Lower leg skin (tissue), 4 donors: ENCODE measurements at places on chromosomes 16 and 17. TPM values are rescaled to one million over a fixed set of nuclear protein-coding genes. Genes with fewer than 3 reads are reported as not detected.

GRCh38 chr17:77840513-77841165 lies 117.9 kb upstream of the TNRC6C start:
- DNase-seq: no peak

DNA sequence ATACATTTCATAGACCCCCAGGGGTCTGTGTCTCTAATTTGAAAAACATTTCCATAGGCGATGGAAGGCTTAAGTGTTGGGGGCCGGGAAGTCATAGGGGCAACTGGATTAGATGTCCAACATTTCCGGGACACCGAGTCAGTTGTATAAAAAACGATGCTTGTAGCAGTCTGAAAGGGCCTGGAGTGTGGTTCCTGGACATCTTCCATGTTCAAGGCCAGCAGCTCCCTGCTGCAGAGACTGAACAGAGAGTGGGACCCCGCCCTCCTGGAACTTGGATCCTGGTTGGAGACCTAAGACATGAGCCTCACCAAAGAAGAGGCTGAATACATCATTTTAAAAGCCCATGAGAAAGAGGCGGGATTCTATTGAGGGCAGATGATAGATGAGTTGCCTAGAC lies 82.0 kb upstream of the ZNF423 start:
- no peak for DNase-seq

GRCh38 chr17:74163271-74163821 lies 40.1 kb upstream of the RPL38 start:
- DNase-seq: no peak

DNA sequence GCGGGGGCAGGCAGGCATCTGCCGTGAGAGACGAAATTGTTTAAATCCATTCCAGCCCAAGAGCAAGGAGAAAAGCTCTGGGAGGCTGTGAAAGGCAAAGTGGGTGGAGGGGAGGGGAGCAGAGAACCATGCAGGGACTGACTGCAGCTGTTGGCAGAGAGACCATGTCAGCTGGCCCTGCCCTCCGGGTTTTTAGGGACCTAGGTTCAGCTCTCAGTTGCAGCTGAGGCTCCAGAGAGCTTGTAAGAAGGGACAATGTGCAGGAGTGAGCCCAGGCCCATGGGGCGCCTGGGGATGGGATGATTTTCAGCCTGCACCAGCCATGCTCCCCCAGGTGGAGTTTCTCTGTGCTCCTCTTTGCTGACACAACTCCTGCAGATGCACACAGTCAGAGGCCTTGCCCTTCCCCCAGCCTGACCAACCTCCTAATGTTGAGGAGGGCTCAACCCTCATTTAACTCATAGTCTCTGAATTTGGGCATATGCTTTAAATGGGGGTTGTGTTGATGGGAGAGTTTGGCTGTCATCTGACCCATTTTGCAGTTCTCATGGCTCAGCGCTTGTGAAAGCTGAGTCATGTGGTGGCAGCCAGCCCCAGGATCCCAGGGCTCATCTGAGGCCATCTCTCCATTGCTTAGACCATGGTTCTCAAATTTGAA lies 70.9 kb downstream of the PLXDC1 start:
- no peak for DNase-seq

GRCh38 chr16:10172848-10173655 lies 9.2 kb downstream of the GRIN2A start:
- DNase-seq: no peak

DNA sequence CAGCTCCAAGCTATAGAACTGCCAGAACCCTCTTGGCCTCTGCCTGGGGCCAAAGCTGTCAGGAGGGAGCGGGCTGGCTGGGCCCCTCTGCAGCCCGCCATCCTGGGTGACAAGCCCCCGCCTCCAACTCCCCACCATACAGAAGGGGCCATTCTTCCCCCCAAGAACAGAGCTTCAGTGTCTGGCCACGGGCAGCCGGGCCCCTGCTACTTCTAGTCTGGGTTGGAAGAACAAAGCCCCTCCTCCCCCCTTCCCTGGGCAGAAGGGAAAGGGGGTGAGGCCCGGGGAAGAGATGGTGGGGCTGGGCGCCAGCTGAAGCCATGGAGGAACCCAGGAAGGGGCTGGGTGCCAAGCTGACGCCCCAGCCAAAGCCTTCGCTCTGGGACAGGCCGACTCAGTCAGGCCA lies 9.0 kb downstream of the NAT9 start:
- no peak for DNase-seq

DNA sequence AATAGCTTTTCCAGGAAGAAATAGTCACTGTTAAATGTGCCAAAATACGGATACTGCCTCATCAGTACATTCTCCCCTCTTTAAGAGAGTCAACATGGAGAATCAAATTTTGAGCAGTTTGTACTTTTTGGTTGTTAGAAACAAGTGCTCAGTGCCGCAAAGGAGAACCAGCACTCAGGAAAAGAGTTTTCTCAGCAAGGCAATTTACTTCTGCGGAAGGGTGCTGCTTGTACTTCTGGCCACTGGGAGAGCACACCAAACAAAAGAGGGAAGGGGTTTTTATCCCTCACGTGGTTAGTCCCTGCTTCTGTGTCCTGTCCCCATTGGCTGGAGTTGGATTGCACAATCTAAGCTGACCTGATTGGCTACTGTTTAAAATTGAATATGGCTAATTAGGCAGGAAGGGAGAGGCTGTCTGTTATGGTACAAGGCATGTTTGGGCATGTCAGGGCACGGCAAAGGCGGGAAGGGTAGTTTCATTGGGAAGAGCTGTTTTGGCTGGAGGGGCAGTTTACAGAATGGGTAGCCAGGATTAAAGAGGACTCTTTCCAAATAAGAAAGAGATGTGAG lies 499.3 kb downstream of the CDH13 start:
- no peak for DNase-seq

DNA sequence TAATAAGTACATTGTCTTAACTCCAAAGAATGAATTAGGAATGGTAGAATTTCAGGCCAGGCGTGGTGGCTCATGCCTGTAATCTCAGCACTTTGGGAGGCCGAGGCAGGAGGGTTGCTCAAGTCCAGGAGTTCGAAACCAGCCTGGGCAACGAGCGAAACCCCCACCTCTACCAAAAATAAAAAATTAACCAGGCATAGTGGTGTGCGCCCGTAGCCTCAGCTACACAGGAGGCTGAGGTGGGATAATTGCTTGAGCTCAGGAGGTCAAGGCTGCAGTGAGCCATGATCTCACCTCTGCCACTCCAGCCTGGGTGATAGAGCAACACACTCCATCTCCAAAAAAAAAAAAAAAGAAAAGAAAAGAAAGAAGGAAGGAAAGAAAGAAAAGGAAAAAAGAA lies 18.5 kb upstream of the BBS2 start:
- DNase-seq: no peak

- no peak for DNase-seq
Observed at GRCh38 chr17:75783069-75783783, 1.4 kb upstream of the UNK start.

DNA sequence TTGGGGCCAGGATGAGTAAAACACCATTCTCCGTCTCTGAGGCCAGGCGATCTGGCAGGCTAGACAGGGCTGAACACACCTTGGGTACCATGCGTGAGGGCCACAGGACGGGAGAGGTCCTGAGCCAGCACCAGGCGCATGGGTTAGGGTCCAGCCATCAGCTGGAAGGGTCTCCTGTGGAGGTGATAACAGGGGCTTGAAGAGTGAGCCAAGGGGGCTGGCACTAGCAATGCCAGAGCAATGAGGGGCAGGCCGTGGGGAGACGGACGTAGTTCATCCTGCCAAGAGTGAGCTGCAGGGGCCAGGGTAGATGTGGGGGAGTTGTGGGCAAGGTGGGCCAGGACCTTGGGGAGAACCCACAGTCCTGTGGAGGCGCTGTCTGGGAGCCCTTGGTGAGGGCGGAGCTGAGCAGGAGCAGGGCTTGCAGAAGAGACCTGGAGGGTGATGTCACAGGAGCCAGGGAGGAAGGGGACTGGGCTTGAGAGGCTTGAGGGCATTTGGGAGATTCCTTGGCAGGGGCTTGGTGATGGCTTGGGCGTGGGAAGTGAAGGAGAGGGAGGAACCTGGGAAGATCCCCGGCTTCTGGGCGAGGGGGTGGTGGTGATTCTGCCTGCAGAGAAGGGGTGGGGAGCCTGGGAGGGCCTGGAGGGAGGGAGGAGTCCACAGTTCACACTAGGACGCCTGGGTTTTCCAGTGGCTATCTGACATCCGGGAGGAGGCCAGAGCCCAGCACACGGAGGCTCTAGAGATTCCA lies 6.3 kb upstream of the NPTX1 start:
- no peak for DNase-seq

GRCh38 chr17:40530531-40530994 lies 29.1 kb upstream of the TNS4 start:
- no peak for DNase-seq

GRCh38 chr17:2094891-2095535 lies 40.1 kb downstream of the HIC1 start:
- DNase-seq: peak; percentile 93

GRCh38 chr16:9824200-9825068 lies 357.8 kb downstream of the GRIN2A start:
- no peak for DNase-seq

DNA sequence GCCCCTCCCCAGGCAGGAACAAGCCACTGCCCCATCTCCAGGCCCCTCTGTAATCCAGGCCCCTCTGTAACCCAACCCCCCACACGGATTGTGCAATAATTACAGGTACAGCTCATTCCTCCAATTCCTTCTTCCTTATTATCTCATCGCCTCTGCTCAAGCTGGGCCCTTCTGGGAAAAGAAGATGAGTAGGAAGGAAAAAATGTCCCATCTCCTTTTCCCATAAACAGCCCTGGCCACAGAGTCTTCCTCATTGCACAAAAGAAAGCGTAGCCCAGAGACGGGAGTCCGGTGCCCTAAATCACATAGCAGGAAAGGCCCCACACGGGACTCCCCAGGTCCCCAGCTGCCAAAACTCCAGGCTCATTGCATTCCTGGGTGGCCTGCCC lies 3.6 kb upstream of the LITAFD start:
- DNase-seq: no peak

DNA sequence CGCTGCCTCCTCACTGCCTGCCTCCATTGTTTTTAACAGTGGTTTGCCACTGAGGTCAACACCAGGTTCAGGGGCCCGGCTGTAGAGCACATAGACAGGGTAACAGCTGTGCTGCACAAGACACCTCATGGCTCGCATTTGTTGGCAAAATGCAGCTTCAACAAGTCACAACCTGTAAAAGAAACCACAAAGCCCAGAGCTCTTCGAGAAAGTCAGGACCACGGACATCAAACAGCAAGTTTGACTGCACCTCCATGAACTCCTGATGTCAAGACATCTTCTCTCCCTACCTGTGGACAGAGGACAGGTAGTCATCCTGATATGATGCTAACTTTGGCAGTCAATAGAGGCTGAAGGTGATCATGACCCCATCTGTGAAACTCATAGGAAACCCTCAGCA lies 142.4 kb upstream of the SOX9 start:
- no peak for DNase-seq

GRCh38 chr17:4167786-4168185 lies 24.8 kb downstream of the CYB5D2 start:
- no peak for DNase-seq

DNA sequence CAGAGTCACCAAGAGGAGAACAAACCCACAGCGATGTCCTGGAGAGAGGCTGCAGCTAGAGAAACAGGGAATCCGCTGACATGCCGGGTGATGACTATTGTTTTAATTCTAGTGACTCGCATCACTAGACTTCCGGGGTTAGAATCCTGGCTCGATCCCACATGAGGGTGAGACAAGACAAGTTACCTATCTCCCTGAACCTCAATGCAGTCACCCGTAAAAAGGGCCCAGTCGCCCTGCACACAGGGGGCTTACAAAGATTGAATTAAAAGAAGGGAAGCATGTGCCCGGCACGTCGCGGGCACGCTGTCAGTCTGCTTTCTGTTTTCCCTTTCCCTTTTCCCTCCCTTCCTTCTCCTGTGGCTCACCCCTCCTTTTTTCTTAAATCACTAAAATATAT lies 212.9 kb upstream of the FOXF1 start:
- no peak for DNase-seq

GRCh38 chr17:70059071-70059470 lies 16.0 kb upstream of the KCNJ16 start:
- DNase-seq: no peak

DNA sequence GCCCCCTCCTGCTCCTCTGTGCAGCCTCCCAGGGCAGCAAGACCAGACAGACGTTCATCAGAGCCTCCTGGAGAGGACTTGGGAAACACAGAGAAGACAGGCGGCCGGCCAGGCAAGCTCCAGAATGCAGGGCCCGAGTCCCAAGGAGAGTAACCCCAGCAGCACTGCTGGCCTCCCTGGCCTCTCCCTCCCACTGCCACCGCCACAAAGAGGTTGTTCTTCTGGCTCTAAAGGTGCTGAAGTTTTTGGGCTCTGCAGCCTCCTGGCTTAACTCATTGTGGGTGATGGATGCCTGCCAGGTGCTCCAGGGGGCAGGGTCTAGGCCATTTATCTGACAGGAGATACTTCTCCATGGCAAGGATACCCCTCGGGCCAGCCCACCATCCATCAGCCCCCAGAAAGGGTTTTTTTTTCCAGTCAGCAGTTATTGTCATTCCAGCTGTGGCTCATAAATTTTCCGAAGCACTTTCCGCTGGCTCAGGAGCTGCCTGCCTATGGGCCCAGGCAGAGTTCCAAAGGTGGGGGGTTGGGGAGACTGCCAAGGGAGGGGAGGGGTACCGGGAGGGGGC lies 32.0 kb upstream of the MRPS23 start:
- no peak for DNase-seq

GRCh38 chr17:77772461-77772897 lies 186.0 kb upstream of the TNRC6C start:
- no peak for DNase-seq

GRCh38 chr17:63153488-63153887 lies 187.5 kb downstream of the TANC2 start:
- DNase-seq: no peak

DNA sequence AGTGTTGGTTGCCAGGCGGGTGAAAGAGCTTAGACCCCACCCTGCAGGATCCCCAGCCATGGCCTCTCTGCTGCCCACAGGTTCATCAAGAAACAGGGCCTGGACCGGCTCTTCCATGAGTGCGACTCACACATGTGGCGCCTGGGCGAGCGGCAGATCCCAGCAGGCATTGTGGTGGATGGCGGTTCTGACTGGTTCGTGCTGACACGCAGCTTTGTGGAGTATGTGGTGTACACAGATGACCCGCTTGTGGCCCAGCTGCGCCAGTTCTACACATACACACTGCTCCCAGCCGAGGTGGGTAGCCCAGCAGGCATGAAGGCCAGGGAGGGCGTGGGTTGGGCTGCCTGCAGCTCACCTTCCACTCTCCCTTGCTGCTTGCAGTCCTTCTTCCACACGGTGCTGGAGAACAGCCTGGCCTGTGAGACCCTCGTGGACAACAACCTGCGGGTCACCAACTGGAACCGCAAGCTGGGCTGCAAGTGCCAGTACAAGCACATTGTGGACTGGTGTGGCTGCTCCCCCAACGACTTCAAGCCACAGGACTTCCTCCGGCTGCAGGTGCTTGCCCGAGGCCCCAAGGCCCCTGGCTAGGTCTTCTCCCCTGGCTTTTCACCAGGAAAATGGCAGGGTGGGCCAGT lies 9.9 kb downstream of the XYLT2 start:
- DNase-seq: no peak

Gene TEDC2
- 0.64 TPM for total RNA-seq

Gene FOXL1
- not detected for total RNA-seq

Gene TERB1
- 0.19 TPM for total RNA-seq

Gene SLFN12
- 2.5 TPM for total RNA-seq

Gene CMTM1
- not detected for total RNA-seq

Gene PRSS33
- not detected for total RNA-seq

Gene BICDL2
- total RNA-seq: 115 TPM

Gene RAPGEFL1
- total RNA-seq: 273 TPM

Gene TANC2
- total RNA-seq: 24.1 TPM
